Stimulated activated CD4-positive, alpha-beta T cell treated with anti-CD3 and anti-CD28 coated beads, Interleukin-12 subunit alpha, Interleukin-12 subunit beta, amount 100 ng/mL, for 24 hours (primary cell): ENCODE measurements at places on chromosomes 4 and X.

DNA sequence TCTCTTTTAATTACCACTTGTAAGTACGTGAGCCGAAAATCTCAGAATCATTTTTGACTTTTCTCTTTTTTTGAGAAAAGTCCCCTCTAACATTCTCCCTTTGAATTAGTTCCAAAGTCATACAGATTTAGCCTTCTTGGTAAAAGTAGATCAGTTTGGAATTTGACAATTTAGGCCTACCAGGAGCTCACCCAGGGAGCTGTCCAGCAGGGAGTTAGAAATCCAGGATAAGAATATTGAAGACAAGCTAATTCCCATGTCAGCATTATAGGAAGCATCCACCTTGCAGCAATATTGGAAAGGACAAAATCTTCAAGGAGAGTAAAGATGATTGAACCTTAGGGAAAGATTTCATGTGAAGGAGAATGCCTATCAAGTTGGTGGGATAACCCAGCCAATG is 352.2 kb upstream of the CPEB2 start:
- DNase-seq, result no peak

- peak; percentile 43 for DNase-seq
These were observed 41.7 kb downstream of the BCORL1 start for GRCh38 chrX:130024127-130024526.

GRCh38 chr4:184371390-184371787 is 103.0 kb downstream of the IRF2 start:
- DNase-seq, result no peak

- DNase-seq, result peak; percentile 27
These were observed 94.1 kb upstream of the GPR50 start for GRCh38 chrX:151082077-151082948.

- DNase-seq, result no peak
These were observed 301.4 kb upstream of the EPHA5 start for GRCh38 chr4:65971686-65972085.

- no peak for DNase-seq
These were observed 1467.4 kb downstream of the C4orf33 start for GRCh38 chr4:130563185-130563888.

DNA sequence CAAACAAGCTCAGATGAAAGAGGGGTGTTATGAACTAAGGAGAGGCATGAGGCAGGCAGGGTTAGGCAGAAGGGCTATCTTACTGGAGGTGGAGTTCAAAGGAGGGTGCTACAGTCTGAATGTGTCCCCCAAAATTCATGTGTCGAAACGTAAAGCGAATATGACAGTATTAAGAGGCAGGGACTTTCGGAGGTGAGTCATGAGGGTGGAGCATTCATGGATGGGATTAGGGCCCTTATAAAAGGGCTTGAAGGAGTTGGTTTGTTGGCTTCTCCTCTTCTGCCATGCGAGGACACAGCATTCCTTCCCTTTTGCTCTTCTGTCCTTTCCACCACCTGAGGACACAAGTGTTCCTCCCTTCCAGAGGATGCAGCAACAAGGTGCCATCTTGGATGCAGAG is 22.9 kb downstream of the APLN start:
- no peak for DNase-seq

GRCh38 chr4:73674451-73674919 is 54.2 kb upstream of the RASSF6 start:
- no peak for DNase-seq

- DNase-seq, result no peak
These were observed 17.0 kb upstream of the SYTL5 start for GRCh38 chrX:37989304-37989703.
